NCI-H774 (cell line): ENCODE measurements at places on chromosomes 12 and 14.

GRCh38 chr12:105476616-105477015, 146.1 kb downstream of the C12orf75 start:
- no peak for DNase-seq

DNA sequence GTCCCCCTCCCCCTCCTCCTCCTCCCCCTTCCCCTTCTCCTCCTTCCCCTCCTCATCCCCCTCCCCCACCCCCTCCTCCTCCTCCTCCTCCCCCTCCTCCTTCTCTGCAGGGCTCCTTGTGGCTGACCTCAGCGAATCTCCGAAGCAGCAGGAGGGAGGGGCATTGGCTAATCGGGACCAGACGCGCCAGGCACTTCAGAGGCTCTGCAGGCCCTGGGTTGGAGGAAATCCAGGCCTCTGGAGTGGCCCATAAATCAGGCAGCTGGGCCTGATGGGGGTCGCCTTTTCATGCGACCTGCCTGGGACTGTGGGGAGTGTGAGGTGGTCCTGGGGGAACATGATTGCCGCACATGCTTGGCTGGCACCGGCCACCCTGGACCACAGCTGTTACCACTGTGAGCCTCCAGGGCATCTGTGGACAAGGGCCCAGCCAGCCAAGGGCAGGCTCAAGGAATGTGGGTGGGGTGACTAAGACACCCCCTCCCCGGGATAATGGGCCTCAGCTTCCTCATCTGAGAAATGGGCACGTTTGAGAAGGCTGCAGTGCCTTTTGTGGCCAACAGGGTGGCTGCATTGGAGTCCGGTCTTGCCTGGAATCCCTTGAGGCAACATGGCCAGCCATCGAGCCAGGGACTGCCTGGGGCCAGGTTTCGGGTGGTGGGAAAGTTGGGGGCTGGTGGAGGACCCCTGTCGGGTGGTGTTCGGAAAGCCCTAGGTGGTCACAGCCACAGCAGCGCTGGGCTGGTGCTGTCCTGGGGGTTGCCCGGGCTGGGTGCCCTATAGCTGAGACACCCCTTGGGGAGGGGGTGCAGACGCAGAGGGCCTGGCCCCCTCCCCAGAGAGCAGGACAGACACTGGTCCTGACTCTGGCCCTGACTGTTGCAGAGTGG, 12.0 kb downstream of the KIF26A start:
- no peak for DNase-seq

GRCh38 chr12:51868821-51869495, 18.9 kb upstream of the ANKRD33 start:
- DNase-seq = no peak

DNA sequence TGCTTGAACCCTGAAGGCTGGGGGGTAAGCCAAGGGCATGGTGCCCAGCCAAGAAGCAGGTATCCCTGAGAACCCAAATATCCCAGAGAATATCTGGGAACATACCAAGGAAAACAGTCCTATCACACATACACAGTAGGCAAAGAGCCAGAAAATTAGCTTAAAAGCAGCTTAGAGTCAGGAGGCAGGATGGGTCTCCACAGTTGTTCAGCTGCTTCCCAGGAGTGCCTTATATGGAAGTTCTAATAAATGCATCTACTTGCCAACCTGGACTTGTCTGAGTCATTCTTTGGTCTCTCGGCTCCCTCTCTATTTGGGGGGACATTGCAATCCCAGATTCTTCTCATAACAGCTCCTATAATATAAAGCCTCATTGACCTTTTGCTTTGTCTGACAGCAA, 9.0 kb upstream of the GPR135 start:
- no peak for DNase-seq

- no peak for DNase-seq
Observed at GRCh38 chr12:2408262-2408661, 355.5 kb downstream of the CACNA1C start.

GRCh38 chr14:61765225-61765943, 3.2 kb downstream of the SNAPC1 start:
- DNase-seq = no peak

DNA sequence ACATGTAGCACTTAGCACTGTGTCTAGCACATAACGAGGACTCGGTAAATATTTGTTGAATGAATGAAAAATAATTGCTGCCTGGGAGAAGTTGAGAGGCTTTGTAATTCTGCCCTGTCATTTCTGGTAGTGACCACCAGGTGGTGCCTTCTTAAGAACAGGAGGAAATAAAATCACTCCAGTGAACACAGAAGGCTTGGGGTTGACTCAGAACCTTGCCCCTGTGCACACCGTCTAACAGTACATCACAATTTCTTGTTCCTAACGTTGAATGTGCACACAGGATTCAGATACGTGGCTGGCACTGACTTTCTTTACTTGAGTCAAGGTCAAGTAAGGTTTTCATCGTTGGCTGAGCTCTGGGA, 91.8 kb downstream of the RGS6 start:
- DNase-seq = peak; percentile 25

DNA sequence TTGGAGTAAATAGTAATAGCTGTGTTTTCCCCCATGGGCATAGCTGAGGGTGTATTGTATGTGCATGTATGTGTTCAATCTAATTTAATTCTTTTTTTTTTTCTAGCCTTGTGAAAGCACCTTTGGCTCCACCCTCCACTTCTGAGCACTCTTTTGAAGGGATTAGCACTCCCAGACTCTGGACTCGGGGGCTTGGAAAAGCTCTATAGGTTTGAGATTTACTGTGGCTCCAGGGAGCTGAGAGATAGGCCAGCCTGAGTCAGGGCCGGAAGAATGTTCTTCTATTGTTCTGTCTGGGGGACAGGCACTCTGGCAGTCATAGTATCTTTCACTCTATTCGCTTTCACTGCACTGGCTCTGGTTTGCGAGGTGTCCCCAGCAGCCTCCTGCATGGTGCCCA, 540.0 kb upstream of the TBX3 start:
- no peak for DNase-seq

DNA sequence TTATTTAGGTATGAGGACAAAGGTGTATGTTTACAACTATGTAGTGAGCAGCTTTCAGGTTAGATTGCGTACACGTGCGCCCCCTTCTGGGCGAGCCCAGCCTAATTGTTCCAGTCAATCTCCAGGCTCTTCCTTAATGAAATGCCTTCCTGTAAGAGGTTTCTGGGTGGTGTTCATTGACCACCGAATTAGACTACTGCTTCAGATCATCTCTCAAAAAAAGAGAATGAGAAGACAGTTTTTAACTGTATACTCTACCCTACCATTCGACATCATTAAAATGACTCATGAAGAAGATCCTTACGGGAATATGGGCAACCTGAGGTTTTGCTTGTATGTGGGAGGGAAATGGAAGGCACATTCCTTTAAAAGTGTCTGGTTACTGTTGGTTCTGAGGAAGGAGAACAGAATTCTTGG, 2.1 kb downstream of the LUM start:
- no peak for DNase-seq

DNA sequence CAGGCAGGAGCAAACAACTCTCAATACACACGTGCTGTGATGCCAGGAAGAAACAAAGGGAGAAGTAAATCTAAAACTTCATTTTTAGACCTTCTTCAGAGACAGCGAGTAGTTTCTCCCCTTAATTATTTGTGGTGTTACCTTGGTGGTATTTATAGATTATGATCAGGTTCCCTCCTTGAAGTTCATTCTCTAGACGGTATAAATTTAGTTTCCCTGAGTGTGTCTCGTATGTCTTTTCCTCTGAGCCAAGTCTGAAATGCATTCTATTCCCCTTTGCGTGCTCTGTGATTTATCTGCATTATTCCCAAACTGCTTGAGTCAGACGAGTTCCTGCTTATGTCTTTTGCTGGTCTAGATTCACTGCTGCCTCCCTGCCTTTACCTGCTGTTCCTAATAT, 65.2 kb downstream of the TRHDE start:
- no peak for DNase-seq

DNA sequence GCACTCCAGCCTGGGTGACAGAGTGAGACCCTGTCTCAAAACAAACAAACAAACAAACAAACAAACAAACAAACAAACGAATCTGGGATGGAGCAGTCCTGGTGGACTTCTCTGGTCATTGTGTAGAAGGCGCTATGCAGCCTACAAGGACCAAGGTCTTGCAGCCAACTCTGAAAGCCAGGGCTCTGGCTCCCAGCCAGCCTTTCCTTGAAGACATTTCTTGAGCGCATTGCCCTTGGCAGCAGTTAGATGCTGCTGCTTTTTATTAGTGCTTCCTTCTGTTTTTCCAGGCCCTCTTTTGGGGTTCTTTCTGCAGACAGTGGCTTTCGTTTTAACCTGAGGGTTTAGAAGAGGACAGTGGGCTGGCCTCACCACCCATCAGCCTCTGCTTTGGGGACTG, 20.2 kb downstream of the CCDC177 start:
- DNase-seq = no peak

DNA sequence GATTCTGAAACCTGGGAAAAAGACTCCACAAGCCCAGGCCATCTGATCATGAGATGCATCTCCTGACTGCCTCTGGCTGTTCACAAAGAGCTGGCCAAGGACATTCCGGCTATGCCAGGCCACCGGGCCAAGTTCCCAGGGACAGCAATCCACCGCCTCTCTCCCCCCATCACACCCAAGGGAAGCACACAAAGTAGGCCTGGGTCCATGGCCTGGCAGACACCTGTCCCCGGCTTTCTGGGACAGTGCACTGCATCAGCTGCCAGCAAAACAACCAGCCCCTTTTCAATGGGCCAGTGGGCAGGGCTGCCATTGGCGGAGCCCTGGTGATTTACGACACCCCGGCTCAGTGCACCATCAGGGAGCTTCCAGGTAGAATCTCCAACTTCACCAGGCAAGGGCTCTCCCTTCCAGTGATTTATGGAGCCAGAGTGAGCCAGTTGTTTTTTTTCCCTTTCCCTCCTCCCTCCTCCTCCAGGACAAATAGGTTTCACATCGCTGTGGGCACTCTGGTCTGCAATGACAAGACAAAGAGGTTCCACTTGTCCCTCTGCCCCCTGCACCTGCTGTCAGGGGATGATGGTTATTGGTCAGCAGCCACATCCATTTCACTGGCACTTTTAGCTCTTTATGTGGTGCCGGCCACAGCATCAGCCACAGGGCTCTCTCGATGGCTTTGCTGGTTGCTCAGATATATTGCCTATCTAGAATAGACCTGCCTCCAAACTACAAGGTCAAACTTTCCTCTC, 149.6 kb downstream of the SLC38A6 start:
- no peak for DNase-seq

GRCh38 chr14:77641534-77642341, 25.3 kb upstream of the SPTLC2 start:
- no peak for DNase-seq

DNA sequence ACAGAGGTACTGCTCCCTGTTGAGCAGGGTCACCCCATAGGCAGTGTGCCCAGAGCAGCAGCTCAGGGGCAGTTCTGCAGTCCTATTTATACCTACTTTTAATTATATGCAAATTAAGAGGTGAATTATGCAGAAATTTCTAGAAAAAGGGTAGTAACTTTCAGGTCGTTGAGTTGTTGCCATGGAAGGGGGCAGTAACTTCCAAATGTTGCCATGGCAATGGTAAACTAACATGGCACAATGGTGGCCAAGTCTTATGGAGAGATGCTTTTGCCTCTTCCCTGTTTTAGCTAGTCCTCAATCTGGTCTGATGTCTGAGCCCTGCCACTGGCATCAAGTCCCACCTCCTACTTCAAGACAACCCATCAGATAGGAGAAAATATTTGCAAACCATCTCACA, 30.4 kb upstream of the P2RX7 start:
- DNase-seq = no peak

GRCh38 chr12:53626702-53627169, 554 bp upstream of the ATF7 start:
- DNase-seq = no peak
